ENCODE measurements at places on chromosomes 2 and 18. TPM values are rescaled to one million over a fixed set of nuclear protein-coding genes. Genes with fewer than 3 reads are reported as not detected.

The DSEL gene
- 5.7 TPM for total RNA-seq

GRCh38 chr2:12965540-12966269, 249.0 kb downstream of the TRIB2 start:
- no peak for DNase-seq
- no peaks in the 10 kb centered on the region for H3K36me3 ChIP-seq
- H3K27ac ChIP-seq = peak overlapping the region; percentile 4
- no peaks in the 10 kb centered on the region for H3K27me3 ChIP-seq
- H3K4me1 ChIP-seq = peaks cover 14% of the 10 kb centered on the region

GRCh38 chr2:207012461-207012860, 73.1 kb downstream of the CPO start:
- 0 out of 2 replicates have a peak, but pooled peaks cover 4% of the 10 kb centered on the region for H3K27me3 ChIP-seq
- no peak overlapping the region for H3K27ac ChIP-seq
- H3K4me3 ChIP-seq = no peak overlapping the region

DNA sequence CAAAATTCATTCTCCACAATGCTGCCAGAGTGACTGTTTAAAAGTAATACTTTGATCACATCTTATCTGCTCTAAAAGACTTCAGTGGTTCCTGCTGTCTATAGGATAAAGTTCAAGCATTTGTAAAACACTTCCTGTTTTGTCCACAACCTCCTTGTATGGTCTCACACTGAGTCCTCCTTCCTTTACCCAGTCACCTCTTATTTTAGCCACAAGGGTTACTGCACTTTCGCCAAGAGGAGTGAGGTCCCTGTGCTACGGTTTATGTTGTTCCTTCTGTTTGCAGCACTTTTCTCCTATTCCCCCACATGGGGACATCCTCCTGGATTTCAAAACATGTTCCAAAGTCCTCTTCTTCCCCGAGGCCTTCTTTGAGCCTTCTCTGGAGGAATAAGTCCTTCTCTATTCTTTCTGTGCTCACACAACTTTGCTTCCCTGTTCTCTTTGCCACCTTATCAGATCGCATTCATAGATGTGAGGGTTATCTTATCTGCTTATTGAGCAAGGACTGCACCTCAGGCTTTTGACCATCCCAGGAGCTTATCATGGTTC, 112.2 kb upstream of the NABP1 start:
- no peaks in the 10 kb centered on the region for H3K36me3 ChIP-seq
- no peak overlapping the region for H3K4me3 ChIP-seq
- peaks cover 10% of the 10 kb centered on the region for H3K4me1 ChIP-seq
- no peak for DNase-seq

GRCh38 chr2:221145396-221145795, 426.7 kb downstream of the EPHA4 start:
- no peaks in the 10 kb centered on the region for H3K4me1 ChIP-seq
- no peak for DNase-seq
- H3K36me3 ChIP-seq = no peaks in the 10 kb centered on the region
- H3K27me3 ChIP-seq = no peaks in the 10 kb centered on the region
- H3K27ac ChIP-seq = no peak overlapping the region

- peaks cover 19% of the 10 kb centered on the region for H3K4me1 ChIP-seq
- H3K27me3 ChIP-seq = no peaks in the 10 kb centered on the region
- no peak for DNase-seq
- H3K4me3 ChIP-seq = no peak overlapping the region
- H3K27ac ChIP-seq = no peak overlapping the region
Observed at GRCh38 chr2:63862806-63863205, 21.1 kb downstream of the UGP2 start.

All from SJSA1 (cell line).